ENCODE measurements at places on chromosomes 12 and 14.
A peak's percentile ranks its signal among the peaks of the same experiment; 100 is the strongest.

- peak; percentile 91 for DNase-seq
Observed at GRCh38 chr14:52131640-52132320, 62.9 kb upstream of the NID2 start.

DNA sequence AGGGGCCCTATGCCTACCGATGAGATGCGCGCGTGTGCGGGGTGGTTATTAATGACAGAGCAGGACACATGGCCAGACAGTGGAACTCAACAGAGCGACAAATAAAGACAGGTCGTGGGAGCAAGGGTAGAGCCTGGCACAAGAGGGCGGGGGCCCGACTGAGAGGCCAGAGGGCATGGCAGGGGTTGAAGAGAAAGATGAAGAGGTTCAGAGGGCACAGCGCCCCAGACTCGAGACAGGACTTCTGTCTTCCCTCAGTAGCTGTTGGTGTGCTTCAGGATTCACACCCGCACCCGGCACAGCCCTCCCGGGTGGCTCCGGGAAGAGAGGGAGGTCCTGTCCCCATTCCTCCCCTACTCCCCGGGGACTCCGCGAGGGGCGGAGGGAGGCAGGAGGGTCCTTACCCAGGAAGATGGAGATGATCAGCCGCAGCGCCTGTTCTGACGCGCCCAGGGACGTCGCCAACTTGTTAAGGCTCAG lies 366 bp downstream of the LPCAT3 start:
- DNase-seq = peak; percentile 58

DNA sequence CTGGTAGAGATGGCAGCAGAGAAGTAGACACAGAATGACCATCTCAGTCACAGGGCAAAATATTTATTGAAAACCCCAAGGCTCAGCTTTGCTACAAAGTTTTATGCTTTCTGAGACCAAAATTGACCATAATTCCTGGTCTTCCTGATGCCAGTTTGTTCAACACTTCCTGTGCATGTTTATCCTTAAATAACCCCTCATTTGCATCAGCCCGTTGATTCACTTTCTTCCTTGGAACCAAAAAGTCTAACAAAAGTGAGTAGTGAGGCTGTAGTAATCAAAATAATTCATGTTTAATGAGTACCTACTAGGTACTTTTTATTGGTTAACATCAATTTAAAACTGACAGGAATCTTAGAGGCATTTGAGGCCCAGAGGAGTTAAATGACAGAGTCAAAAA lies 51.7 kb downstream of the TRHDE start:
- no peak for DNase-seq

GRCh38 chr12:94811611-94812010 lies 161.3 kb upstream of the TMCC3 start:
- no peak for DNase-seq

- no peak for DNase-seq
Observed at GRCh38 chr12:113844495-113845210, 121.5 kb downstream of the RBM19 start.

- DNase-seq = no peak
Observed at GRCh38 chr12:18849080-18849479, 111.2 kb downstream of the CAPZA3 start.

DNA sequence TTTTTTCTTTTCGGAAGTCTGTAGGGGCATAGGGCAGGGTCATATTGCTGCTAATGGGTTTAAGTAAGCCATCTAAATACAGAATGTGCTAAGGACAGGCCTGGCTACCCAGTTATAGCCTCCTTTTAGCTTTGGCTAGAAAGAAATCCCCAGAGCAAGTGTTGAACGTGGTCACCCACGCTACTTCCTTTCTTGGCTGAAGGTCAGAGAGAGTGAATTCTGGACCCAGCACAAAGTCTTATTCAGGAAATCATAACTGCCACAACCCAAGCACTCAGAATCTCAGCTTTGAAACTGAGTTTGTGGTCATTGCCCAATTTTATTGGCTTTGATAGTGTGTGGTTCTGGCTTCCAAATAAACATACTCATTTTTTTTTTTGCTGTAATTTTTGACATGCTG lies 542.1 kb upstream of the ATP2B1 start:
- peak; percentile 20 for DNase-seq

DNA sequence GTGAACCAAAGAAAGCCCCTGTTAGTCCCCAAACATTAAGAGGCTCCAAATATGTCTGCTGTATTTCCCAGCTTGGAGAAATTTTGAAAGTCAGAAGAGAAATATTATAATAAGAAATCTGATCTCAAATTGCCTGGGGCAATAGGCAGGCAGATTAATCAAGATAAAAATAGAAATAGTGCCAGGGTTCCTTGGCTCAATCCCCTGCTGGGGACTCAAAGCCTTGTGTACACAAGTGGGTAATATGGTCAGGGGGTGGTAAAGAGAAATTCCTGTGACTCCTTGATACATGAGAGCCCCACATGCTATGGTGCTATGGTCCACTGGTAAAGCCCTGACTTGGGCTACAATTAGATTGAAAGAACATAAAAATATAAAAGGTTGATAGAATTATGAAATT lies 41.3 kb upstream of the ARID2 start:
- DNase-seq = no peak

DNA sequence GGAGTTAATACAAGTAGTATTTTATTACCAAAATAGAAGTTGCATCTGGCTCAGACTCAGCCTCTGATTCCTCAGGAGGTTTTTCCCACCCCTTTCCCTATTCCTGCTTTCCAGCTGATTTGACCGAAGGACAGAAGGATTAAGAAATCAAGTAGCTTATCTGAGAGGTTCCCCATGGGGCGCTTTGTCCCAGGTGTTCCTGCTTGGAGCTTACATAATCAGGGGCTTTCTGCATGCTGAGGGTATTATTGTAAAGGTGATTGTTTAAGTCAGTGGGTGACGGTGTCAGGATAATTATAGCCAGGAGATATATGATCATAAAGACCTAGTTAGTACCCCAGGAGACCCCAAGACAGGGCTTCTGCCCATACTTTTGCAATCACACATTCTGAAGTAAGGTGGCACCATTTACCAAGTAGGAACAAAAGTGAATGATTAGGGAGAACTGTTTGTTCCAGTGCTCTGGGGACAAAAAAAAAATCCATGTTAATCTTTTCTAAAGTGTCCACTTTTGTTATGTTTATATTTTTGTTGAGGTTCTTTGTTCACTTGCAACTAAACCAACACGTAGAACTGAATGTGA lies 921.3 kb downstream of the NRXN3 start:
- DNase-seq = no peak

DNA sequence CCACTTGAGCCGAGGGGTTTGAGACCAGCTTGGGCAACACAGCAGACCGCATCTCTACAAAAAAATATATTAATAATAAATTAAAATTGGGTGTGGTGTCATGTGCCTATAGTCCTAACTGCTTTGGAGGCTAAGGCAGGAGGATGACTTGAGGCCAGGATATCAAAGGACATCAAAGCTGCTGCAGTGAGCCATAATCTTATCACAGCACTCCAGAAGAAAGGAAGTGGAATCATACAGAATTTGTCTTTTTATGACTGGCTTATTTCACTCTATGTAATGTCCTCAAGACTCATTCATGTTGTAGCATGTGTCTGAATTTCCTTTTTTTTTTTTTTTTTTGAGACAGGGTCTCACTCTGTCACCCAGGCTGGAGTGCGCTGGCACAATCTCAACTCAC lies 43.9 kb upstream of the NUDT4 start:
- DNase-seq = peak; percentile 60

DNA sequence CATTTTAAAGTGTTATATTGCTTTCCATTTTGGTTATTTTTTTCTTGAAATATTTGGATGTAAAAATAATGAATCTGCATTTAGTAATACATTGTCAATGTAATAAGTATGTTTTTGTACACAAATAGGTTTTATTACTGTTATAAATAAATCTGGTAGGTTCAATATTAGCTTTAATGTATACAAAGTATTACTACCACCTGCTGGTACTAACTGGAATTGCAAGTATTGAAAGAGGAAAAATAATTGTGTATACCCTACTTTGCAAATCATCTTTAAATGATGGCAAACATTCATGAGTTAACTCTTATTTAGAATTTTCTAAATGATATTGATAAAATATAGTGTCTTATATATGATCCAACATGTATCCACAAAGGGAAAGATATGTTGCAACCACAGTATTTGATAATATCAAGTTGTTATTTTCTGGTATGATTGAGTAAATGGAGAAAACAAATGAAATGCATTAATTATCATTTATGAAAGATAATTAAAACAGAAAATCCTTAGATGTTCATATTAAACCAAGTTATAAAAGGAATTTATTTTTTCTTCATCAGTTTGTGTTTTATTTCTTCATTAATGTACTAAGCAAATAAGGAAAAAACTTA lies 3.2 kb downstream of the OR4K2 start:
- peak; percentile 65 for DNase-seq

DNA sequence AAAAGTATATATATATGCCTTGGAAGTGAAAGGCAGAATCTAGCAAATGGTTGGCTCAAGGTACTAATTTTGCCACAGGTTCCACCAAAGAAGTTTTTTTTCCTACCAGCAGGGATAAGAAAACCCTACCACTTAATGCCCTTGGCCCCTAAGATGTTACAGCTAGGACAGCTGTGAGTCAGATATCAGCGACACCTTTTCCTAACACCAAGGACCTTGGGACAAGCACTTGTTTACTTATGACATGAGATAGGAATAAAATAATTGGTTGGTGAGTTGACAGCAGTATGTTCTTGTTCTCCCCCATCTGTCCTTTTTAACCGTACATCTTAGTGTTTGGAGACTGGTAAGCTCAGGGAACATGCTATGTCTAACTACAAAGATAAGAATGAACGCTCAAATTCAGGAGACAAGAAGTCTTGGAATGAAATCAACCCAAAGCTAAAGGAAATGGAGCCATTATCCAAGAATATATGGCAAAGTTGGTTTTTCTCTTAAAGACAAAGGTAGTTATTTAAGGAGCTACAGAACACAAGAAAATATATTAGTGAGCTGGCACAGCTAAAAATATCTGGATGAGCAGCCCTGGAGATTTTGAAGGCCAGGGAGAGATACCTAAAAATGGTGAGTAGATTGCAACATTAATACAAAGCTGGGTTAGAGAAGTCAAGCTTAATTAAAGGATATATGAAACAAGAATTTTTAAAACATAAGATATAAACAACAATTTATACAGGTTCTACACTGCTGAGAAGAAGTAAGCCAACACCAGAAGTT lies 126.8 kb downstream of the TMTC1 start:
- no peak for DNase-seq

- no peak for DNase-seq
Observed at GRCh38 chr14:42027271-42027670, 420.6 kb downstream of the LRFN5 start.

GRCh38 chr12:105769486-105769885 lies 369.3 kb downstream of the NUAK1 start:
- no peak for DNase-seq

- no peak for DNase-seq
Observed at GRCh38 chr12:20004952-20005351, 363.4 kb upstream of the PDE3A start.

- peak; percentile 39 for DNase-seq
Observed at GRCh38 chr12:116943419-116944372, 32.9 kb downstream of the FBXW8 start.

DNA sequence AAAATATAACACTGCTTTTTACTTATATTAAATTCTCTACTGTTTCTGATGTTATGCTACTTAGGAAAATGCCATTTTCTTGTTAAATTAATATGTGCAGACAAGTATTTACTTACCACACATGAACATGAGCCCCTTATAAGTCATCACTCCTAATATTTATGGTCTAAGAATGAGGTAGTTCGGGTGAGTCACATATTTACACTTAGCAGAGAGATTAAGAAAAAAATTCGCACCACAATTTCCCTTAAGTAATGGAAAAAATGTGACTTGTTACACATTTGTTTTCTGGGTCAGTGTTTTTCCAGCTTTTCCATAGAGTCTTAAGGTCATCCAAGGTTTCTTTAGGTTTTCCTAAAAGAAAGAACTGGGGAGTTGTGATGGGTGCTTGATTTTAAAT lies 68.3 kb downstream of the RERG start:
- no peak for DNase-seq

DNA sequence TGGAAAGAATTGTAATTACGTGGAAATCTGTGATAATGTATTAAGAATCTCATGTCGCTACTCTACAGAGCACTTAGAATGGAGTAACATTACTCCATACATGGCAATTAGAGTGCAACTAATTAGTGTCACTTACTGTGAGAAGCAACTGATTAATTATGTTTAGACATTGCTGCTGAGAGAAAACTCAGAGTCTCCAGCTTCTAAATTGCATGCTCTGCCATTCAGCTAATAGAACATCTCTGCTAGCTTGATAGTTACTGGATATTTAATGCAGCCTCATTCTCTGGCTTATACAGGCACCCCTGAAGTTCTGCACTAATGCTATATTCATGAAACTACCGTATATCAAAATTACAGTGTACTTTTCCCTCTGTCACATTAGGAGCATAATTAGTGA lies 338.4 kb downstream of the ADAMTS20 start:
- no peak for DNase-seq

DNA sequence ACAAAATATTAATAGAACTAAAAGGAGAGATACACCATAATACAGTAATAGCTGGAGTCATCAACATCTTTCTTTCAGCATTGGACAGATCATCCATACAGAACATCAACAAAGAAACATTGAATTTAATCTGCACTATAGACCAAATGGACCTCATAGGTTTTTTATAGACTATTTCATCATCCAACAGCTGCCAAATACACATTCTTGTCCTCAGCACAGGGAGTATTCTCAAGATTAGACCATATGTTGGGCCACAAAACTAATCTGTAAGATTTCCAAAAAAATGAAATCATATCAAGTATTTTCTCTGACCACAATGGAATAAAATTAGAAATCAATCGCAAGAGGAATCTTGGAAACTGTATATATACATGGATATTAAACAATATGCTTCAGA lies 86.9 kb downstream of the FSCB start:
- DNase-seq = no peak

- DNase-seq = no peak
Observed at GRCh38 chr14:95189367-95190132, 32.2 kb upstream of the DICER1 start.

DNA sequence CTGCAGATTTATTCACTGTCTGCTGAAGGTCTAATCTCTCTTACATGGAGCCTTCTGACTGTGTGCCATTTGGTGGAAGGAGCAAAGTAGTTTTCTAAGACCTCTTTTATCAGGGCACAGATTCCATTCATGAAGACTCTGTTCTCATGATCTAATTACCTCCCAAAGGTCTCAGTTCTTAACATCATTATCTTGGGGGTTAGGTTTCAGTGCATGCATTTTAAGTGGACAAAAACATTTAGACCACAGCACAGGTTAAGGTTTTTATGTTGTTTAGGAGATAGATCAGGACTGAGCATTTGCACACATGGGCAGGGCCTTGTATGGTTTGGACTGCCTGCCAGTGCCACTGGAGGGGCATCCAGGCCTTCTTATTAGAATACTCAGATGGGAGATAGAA lies 746.1 kb downstream of the C12orf50 start:
- DNase-seq = no peak

DNA sequence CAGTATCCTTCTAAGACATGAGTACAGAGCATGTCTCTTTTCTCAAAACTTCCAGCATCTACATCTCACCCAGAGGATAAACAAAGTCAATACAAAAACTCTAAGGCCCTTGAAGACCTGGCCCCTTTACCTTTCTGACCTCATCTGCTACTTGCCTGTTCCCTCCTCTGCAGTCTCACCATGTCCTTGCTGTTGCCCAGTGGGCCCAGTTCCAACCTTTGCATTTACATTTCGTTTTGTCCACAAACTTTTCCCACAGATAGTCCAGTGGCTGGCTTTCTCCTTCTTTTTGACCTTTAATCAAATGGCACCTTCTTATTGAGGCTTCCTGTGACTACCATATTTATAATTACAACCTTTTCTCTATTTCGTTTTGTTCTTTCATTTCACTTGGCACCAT lies 1.6 kb downstream of the IRAK4 start:
- DNase-seq = no peak

GRCh38 chr14:91509878-91510170 lies 286 bp downstream of the PPP4R3A start:
- no peak for DNase-seq
